Type B pancreatic cell (in vitro differentiated cells): ENCODE measurements at places on chromosomes 11 and 22.

- DNase-seq, result no peak
Measured at GRCh38 chr11:20634044-20634443, 34.6 kb downstream of the SLC6A5 start.

DNA sequence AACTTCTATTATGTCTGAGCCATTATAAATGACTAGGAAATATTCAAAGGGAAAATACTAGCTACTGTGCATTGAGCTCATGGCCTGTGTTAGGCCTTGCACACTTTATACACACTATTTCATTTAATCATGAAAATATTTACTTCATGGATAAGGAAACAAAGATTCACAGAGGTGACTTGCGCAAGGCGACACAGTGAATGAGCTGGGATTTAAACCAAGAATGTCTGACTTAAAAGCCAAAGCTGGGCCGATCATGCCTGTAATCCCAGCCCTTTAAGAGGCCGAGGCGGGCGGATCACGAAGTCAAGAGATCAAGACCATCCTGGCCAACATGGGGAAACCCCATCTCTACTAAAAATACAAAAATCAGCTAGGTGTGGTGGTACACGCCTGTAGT lies 231.5 kb downstream of the MIAT start:
- no peak for DNase-seq

GRCh38 chr11:114178656-114179055 lies 117.5 kb upstream of the NNMT start:
- DNase-seq, result no peak

GRCh38 chr11:126329644-126330211 lies 25.8 kb upstream of the ST3GAL4 start:
- no peak for DNase-seq

GRCh38 chr22:39651053-39651996 lies 80.8 kb downstream of the CACNA1I start:
- no peak for DNase-seq

DNA sequence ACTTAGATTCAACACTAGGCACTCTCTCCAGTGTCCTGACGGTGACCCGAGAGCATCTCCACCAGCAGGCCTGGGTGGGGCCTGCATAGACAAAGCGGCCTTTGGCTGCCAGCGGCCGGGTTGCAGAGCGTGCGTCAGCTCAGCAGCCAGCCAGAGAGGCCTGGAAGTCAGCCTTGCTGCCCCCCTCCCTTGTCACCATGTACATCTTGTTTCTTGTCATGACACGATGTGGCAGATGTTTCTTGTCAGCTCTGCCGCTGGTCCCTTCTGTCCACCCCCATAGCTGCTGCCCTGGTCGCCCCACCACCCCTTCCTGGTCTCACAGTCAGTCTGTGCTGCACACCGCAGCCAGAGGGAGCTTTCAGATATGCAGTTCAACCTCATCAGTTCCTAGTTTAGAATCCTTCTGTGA lies 33.1 kb upstream of the CBX7 start:
- DNase-seq, result no peak

GRCh38 chr11:130063451-130063850 lies 6.2 kb upstream of the APLP2 start:
- DNase-seq, result no peak

DNA sequence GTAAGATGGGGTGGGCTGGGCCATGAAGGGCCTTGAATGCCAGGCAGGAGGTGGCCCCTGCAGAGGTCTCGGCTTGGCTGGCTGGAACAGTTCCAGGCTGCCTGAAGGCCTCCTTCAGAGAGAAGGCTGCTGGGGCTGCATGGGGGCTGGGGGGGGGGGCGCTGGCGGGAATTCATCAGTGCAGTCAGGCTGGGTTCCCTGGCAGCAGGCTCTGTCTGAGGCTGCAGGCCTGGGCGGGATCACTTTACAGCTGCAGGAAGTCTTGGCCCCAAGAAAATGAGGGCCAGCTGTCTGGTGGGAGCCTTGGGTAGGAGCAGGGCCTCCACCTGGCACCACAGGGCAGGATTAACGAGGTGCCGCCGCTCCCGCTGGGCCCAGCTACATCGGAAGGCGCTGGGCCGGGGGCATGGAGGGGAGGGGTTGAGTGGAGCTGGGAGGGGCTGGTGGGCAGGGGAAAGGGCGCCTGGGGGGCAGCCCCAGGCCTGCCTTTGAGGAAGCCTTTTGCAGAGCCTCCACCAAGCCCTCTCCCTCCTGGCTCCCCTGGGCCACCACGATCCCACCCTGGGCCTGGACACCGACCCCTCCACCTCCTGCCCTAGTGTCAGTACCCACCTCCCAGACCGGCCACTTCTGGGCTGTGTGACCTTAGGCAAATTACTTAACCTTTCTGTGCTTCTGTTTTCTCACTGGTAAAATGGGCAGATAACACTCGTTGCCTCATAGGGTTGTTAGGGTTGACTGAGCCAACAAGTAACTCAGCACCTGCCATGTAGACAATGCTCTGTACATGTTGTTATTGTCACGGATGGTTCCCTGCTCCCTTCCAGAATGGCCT lies 31.0 kb upstream of the HMOX1 start:
- no peak for DNase-seq

- DNase-seq, result no peak
Measured at GRCh38 chr11:70805243-70805642, 406.9 kb downstream of the CTTN start.

DNA sequence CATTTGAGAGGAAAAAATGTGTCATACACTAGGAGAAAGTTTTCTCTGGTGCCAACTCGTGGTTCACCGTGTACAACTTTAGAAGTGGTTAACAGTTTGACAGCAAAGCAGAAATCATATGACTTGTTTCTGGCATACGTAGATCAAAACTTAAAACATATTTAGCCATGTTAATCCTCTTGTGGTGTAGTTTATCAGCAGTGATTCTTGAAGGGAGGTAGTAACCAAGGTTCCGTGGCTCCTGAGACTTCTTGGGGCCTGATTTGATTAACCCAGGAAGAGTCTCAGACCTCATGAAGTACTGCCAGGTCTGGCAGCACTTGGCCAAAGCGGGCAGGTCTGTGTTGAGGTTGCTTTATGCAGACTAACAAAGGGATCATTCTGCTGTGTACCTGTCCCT lies 40.5 kb downstream of the SREBF2 start:
- DNase-seq, result no peak

DNA sequence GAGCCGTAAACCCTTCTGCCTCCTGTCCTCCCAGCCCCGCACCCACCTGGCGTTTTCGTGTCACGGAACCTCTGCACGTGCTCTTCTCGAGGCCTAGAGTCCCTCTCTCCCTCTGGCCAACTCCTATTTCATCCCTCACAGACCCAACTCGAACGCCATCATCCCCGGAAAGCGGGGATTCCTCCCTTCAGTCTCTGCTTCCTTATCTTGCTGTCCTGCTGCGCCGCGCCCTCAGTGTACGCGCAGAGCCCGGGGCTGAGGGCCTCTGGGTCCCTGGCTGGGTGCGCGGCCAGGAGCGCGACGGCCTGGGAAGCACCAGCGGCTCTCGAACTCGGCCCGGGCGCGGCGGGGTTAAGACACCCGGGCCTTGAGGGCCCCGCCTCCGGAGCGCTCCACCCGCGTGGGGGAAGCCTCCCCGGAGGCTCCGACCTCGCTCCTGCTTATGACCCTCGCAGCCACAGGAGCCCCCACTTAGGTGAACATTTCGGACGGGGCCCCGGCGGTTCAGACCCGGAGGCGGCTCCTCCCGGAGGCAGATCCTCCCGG lies 398 bp upstream of the ATG16L2 start:
- DNase-seq, result no peak

DNA sequence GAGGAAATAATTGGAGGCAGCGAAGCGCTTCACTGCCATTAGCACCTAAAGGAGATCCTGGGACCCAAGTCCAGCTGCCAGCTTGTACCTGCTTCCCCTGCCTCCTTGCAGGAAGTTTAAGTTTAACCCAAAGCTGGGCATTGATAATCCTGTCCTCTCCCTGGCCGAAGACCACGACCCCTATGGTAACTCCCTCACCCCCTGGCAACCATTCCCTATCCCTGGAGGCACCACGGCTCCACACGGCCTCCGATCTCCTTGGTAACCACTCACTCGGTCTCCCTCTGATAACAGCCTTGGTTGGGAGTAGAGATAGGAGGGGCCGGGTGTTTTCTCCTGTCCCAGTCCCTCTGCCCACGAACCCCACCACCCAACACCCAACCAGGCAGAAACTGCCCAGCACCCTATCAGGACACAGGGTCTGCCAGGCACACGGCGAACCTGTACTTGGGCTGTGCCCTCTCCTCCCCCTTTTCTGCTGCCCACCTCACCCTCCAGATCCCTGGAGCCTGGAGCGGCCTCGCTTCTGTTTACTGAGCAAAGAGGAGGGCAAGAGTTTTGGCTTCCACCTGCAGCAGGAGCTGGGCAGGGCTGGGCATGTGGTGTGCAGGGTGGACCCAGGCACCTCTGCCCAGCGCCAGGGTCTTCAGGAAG lies 833 bp downstream of the NHERF4 start:
- DNase-seq, result no peak

DNA sequence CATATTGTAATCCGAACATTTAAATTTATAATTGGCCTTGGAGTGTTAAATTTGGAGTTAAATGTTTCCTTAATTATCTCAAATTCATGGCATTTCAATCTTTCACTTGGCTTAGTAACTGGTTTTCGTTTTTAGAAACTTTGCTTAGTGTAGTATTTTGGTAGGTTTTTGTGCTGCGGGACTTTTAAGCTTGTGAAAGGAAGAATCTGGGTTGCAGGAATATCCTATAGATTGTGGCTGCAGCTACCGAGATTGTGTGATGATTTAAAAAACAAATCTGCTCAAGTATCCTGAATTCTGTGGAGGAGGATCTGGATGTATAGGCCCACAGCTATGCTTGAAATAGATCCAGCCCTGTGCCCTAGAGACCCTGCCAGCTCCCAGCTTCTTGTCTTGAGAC lies 27.1 kb downstream of the OSBP2 start:
- DNase-seq, result no peak

- DNase-seq, result no peak
Measured at GRCh38 chr11:12417691-12418611, 40.6 kb downstream of the PARVA start.

DNA sequence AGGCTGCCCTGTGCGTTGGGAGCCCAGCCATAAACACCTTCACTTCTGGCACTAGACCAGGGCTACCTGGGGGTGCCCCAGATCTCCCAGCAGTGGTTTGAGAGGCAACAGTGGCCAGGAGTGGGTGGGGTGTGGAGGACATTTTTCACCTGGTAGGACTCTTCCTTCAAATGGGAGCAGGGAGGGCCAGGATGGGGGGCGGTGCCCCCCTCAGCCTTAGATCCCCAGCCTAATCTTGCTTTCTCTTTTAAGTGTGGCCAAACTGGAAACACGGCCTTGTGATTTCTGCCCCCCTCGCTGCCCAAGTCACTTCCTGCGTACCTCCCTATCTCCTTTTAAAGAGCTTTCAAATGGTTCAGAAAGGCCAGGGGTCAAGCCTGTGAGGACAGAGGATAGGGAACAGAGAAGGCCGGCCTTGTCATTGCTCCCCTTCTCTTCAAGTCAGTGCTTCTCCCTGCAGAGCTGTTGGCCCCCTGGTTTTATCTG lies 800 bp downstream of the KCNJ5 start:
- no peak for DNase-seq

DNA sequence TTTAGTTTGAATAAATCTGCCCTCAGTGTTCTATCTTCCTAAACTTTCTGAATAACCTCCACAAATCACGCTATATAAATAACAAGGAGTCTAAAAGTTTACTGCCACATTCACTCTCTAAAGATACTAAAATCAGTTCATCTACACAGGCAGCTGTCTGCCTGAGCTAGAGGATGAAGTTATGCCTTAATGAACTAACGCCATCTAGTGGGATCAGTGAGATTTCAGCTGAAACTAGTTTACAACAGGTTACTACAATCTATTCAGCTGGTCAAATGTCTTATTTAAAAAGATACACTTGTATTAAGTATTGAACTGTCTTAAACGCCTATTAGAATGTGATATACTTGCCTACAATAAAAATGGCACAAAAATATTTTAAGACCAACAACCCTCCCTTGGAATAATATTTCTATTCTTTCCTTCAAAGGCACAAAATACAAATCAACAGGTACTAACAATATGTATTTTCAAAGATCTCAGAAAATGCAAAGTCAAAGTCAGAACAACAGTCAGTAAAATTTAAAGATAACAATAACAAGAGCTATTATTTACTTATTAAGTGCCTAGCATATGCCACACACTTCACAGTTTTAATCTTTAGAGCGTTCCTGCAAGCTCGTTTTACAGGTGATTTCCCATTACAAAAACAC lies 84.1 kb downstream of the LARGE2 start:
- no peak for DNase-seq

GRCh38 chr22:36253523-36254490 lies 874 bp downstream of the APOL1 start:
- DNase-seq, result no peak

GRCh38 chr11:76664578-76665061 lies 5.9 kb downstream of the LRRC32 start:
- DNase-seq, result no peak

- no peak for DNase-seq
Measured at GRCh38 chr11:93613231-93613831, 48.2 kb upstream of the CEP295 start.

DNA sequence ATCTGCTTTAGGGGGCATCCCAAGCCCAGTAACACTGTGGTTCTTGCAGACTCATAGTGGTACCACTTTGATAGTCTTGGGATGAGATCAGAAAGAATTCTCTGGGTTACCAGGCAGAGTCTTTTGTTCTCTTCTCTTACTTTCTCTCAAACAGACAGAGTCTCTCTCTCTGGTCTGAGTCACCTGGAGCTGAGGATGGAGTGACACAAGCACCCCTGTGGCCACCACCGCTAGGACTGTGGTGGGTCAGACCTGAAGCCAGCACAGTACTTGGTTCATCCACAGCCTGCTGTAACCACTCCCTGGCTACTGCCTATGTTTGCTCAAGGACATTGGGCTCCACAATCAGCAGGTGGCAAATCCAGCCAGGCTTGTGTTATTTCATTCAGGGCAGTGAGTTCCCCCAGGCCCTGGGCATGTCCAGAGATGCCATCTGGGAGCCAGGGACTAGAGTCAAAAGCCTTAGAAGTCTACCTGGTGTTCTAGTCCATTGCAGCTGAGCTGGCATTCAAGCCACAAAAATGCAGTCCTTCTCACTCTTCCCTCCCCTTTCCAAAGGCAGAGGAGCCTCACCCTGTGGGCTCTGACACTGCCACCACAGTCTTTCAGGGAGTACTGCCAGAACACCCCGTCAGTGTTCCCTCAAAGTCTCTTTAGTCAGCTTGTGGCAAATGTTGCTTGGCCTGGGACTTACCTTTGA lies 29.9 kb downstream of the ENDOD1 start:
- no peak for DNase-seq

GRCh38 chr11:134783234-134783633 lies 371.2 kb upstream of the B3GAT1 start:
- no peak for DNase-seq

- DNase-seq, result no peak
Measured at GRCh38 chr11:124551189-124551588, 7.7 kb upstream of the OR8B12 start.

- DNase-seq, result peak; percentile 37
Measured at GRCh38 chr22:47574556-47574955, 812.1 kb downstream of the TBC1D22A start.

GRCh38 chr11:61695917-61696316 lies 15.7 kb downstream of the DAGLA start:
- DNase-seq, result no peak

GRCh38 chr22:40955571-40955970 lies 4.4 kb downstream of the RBX1 start:
- DNase-seq, result no peak

- no peak for DNase-seq
Measured at GRCh38 chr11:96332126-96332771, 10.7 kb downstream of the MAML2 start.

GRCh38 chr22:48751539-48752437 lies 1075.9 kb downstream of the BRD1 start:
- DNase-seq, result no peak
